ENCODE measurements at places on chromosomes 2 and 18.

- DNase-seq = no peak
Observed at GRCh38 chr2:53632126-53632460, 135.5 kb upstream of the CHAC2 start.

DNA sequence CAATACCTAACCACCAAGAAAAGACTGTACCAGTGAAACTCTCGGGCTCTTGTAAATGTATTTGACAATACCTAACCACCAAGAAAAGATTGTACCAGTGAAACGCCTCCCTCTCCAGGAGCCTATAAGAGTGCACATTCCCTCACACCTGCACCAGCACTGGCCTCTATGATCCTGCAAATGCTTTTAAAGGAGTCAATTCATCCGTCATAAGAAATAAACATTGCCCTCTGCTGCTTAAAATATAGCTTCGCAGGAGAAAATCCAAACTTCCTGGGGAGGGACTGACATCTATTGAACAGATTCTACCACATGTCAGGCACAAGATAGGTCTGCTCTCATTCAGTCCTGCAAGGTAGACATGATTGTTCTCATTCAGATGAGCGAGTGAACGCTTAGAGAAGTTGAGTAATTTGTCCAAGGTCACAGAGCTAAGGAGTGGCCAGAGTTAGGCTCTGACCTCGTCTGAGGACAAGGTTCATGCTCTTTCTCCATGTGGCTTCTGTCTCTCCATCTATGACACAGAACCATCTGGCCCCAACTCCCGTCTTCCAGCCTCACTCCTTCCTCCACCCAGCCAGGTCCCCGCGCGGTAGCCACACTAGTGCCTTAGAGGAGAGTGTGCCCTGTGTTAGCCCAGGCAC is 38.7 kb downstream of the MCFD2 start:
- peak; percentile 73 for DNase-seq

- DNase-seq = no peak
Observed at GRCh38 chr2:237309416-237309815, 104.5 kb downstream of the COL6A3 start.

DNA sequence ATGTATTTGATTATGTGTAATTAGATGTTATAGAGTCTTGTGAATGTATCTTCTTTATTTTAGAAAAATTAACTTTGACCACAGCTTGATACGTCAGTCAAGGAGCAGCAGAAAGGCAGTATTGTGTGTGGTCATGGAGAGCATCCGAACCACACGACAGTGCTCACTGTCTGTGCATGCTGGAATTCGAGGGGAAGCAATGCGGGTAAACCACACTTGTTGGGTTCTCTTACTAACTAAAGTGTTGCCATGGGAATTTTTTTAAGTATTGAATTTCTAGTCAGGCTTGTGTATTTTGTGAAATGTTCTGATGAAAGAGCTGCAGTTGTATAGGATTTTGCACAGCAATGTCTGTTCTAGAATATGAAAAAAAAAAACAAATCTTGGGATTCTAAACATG is 4.8 kb downstream of the PJVK start:
- no peak for DNase-seq

DNA sequence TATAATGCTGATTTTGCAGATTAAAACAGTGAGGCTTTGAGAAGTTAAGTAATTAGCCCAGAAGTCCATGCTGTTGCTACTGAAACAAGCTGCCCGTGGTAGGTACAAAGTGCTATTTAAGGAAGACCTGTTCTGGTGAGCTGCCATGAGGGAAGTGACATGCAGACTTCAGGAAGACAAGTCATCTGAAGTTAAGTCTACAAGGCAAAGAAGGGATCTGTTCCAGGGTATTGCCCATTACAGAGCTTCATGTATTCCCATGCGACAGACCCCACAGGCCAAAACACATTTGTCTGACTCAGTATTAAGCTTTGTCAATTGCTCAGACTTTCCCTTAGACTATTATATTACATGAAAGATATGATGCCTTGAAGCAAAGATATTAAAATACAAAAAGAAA is 520.8 kb downstream of the FBXO15 start:
- no peak for DNase-seq

DNA sequence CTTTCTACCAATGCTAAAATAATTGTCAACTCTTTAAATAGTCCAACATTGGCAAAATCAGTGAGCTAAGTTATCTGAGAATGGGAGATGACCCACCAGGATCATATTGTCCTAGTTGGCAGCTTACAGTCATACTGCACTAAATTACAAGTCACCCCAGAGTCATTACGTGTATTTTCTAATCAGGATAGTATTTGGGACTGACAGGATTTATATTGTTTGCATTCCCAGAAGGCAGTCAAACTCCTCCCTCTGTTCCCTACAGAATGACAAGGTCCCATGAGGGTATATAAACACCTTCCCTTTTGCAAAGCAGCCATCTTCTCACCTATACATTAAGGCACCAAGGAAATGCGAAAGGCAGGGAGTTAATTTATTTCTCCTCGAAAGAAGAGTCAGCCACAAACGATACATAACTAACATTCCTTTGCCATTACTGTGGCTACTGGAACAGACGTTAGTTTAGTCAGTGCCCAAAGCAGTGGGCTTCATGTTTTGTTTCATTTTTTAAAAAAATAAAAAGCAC is 125.3 kb downstream of the ANTXR1 start:
- DNase-seq = no peak

- DNase-seq = no peak
Observed at GRCh38 chr2:185502351-185502750, 236.3 kb upstream of the FSIP2 start.

- DNase-seq = peak; percentile 68
Observed at GRCh38 chr2:201004370-201004769, 40.9 kb upstream of the ORC2 start.

GRCh38 chr2:40043641-40044040 is 264.6 kb upstream of the THUMPD2 start:
- no peak for DNase-seq

GRCh38 chr2:120415728-120416509 is 70.0 kb downstream of the INHBB start:
- DNase-seq = no peak

DNA sequence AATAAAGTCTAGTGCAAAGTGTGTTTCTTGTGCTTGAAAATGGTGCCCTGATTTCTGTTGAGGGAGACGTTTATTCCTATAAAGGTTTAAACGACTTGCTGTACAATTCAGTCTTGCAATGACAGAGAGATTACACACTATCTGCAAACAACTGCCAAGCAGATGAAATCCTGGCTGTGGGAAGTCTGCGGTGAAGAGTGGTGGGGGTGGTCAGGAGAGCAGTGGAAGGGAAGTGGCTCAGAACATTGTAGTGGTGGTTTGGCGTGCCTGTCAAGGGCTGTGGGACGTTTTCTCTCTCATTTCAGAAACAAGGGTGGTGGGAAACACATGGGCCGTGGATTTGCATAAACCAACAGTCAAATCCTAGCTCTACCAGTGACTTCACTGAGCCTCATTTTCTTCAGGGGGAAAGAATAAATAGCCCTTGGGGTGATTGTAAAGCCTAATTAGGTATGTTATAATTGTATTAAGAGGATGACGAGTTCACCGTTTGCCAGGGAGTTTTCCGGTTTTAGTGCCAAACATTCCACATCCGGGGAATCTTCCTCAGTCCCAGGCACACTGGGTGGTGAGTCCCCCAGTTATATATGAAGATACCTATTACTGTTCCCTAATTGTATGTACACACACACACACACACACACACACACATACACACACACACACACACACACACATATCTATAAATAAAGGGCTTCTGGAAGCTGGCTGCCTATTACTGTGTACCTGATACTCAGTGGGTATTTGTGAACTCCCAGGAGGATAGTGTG is 115.0 kb downstream of the SPTBN1 start:
- peak; percentile 38 for DNase-seq

DNA sequence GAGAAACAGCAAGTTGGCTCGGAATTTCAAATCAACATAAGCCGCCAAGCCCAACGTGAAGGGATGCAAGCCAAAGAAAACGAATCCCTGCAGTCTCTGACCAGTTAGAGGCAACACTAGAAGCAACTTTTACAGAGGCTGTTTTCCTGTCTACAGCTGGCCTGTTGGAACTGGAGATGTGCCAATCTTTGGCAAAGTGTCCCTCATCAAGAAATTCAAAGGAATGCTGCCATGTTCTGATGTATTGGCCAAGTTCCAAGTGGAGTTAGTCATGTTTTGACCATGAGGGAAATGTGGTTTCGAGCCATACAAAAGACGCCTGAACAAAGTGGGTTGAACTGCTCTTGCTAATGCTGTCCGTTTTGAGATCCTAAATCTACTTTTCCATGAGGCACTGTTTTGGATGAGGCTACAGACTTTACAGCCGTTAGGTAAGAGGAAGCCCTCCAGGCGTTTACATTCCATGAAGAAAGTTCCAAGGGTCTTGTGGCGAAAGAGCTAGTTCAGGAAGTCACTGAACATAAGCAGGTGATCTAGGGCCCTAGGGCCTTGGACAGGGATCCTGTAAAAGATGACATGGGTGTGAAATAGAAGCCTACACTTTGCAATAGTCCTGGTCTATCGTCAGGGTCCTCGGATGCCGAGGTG is 140.7 kb upstream of the PXDN start:
- no peak for DNase-seq

DNA sequence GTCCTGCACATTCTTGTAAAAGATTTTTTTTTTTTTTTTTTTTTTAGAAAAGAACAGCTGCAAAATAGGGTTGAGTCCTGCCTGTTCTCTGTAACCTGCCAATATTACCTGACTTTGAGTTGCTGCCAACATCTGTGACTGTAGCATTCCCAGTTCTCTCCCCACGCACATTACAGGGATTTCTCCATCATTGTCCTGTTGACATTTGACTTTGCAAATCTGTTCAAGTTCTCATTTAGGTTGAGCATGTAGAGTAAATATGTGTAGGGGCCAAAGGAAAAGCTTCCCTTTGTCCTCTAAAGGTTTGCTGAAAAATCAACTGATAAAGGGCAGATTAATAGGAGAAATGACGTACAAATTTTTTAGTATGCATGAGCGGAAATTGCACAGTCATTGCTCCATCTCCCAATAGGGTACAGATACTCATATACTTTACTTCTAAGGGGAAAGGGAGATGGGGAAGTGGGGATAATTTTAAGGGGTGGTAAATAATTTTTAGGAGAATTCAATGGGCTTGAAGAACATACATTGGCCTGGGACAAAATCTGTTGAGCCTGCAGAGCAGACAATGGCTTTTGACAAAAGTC is 385.5 kb downstream of the PIK3C3 start:
- DNase-seq = no peak

GRCh38 chr2:187991389-187991788 is 300.3 kb upstream of the GULP1 start:
- peak; percentile 14 for DNase-seq

DNA sequence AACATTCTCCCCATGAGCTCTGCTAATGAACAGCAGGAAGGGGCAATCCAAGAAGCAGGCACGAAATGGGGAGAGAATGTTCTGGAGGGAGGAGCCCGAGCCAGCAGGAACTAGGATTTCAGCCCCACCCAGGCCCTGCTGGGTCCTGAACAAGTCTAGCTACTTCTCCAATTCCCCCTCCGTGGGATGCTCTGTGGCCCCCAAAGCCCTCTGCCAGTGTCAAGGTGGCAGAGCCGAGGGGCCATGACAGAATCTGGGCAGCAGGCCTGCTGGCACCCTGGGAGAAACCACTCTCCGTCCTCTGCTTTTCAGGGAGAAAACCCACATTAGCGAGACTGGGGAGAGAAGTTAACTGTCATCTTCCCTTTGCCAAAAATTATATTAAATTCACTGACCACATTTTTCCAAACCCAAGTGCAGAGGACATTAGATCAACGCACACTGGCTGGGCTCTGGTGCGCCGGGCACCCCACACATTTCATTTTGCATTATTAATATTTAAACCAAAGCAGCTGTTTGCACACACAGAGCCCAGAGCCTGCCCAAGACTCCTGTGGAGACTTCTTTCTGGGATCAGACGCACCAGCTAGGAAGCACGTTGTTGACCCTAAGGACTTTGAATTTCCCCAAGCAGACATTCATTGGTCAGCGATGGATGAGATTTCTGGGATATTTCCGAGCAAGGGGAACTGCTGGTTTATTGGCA is 80.2 kb upstream of the PKDCC start:
- no peak for DNase-seq

DNA sequence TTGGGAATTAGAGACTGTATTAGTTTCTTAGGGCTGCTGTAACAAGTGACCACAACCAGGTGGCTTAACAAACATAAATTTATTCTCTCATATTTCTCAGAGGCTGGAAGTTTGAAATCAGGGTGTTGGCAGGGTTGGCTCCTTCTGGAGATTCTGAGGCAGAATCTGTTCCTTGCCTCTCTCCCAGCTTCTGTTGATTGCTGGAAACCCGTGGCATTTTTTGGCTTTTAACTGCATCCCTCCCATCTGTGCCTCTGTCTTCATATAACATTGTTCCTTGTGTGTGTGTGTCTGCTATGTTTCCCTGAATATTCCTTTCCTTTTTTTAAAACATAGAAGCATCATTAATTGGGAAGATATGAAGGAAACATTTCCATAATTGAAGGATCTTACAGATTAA is 448.1 kb upstream of the DCC start:
- DNase-seq = no peak

DNA sequence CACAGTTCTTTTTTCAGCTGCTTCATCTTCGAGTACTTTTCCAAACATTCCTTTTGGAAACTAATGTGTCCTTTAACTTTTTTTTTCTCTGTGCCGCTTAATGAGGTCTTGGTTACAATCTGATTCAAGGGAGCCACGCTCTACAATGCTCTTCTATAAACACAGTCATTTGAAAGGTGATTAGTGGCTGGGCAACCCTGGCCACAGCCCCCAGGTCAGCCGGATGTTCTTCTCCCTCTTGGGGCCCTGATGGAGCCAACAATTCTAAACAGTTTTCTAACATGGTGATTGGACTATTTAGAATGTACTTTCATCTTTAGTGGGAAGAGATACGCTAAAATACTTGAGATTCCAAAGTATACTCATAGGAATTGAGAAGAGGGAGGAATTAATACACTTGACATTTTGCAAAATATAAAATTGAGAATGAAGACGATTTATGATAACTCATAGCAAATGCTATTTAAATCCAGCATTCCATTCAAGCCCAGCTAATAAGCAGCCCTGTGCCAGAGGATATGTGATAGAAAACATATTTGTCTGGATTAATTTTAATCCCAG is 83.7 kb upstream of the MBOAT2 start:
- DNase-seq = no peak

GRCh38 chr2:230873661-230874401 is 9.1 kb downstream of the ITM2C start:
- DNase-seq = no peak

GRCh38 chr2:99921903-99922302 is 220.5 kb downstream of the AFF3 start:
- no peak for DNase-seq

DNA sequence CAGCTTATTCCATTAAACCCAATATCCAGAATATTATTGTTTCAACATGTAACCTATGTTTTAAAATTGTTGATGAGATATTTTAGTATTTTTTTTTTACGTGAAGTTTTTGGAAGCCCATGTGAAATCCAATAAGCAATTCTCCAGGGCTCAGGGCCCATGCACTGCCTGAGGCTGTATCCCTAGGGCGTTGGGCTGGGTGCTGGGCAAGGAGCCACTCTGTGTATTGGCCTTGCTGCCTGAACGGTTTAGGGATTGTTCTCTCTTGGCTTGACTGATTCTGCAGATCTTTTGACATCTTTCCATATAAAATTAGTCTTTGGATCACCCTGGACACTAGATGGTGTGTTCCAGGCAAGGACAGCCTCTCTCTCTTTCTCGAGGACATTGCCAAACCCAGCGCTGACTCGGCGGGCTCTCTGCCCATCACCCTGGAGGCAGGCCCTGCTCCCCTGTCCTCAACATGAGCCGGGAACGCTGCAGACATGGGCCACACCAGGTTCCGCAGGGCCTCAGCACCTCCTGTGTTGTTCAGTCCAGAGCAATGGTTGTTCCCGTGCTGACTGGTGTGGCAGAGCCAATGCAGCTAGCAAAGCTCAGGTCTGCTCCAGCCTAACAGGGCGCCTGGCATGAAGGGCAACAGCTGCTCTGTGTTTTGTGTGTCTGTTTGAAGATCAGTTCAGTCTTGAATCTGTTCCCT is 163.0 kb downstream of the SEPTIN10 start:
- DNase-seq = peak; percentile 36
